Fibroblast of the conjunctiva (primary cell): ENCODE measurements at places on chromosomes 16 and 17.

DNA sequence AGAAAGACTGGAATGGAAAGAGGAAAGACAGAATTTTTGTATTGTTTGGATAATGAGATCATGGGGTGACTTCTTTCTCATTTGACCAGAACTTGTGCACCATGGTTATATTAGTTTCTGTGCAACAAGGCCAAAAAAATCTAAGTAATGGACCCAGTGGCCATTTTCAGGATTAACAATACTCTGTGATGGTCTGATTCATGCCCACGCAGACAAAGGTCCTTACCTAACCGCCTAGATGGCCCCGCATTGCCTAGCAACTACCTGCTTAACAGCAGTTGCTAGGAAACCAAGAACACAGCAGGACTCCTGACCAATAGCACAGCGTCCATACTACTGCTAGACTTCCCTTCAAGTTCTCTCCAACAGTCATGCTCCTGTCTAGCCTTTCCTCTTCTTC is 22.4 kb downstream of the MIS12 start:
- DNase-seq: no peak

DNA sequence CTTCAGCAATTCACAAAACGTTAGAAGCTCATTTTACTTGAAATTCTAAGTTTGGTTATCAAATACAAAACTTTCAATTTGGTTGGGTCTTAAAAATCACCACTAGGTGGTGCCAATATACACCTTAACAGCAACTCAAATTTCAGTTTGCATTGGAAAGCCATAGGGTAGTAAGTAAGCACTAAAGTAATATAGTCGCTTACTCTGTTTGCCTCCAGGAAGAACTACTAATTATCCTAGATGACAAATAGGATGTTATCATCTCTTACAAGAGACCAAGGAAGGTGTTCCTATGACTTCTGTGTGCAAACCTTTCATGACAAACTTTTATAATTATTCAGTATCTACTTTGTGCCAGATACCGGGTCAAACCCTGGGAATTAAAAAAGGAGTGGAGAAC is 93.3 kb downstream of the MYO1D start:
- DNase-seq: peak; percentile 49

DNA sequence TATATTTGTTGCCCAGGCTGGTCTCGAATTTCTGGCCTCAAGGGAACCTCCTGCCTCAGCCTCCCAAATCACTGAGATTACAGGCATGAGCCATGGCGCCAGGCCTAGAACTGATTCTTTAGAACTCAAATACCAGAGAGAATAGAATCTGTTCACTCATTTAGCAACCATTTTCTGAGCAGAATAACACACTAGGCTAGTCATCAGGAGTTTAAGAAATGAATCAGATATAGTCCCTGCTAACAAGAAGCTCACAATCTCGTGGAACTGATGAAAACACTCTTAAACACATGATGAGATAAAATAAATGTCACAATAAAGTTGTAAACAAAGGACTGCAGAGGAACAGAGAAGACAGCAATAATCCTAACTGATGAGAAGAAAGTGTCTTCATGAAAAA is 55.8 kb upstream of the ADCY9 start:
- no peak for DNase-seq

GRCh38 chr16:62335356-62335755 is 299.1 kb upstream of the CDH8 start:
- no peak for DNase-seq

DNA sequence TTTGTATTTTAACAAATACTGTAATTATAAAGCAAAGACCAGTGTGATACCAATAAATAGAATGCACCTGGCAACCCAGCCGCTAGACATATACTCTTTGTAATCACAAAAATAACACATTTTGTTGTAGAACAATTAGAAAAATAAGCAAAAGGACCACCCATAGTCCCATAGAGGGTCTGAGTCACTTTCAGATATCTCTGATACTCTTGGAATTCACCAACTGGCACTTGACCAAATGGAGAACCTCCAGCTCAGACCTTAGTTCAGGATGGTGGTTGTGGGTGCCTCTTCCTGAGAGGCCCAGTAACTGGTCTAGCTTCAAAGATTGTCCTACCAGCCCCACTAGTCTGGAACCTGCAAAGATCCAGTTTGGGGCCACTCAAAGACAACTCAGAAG is 789 bp upstream of the TERF2 start:
- DNase-seq: no peak

DNA sequence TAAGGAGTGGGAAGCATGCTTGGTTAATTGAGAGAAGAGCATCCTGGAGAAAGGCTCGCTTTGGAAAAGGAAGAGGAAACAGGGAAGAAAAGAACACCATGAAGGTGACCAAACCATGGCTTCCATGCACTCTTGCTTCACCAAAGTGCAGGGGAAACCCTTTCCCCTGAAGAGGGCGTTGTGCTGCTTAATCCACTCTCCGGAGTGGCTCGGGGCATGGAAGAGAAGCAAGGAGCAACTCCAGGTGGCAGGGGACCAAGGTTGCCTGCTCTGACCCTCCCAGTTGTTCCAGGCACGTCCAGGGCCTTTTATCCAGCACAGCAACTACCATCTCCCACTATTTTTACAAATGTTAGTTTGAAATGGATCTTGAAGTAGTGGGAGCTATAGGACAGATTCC is 108.1 kb downstream of the STX8 start:
- no peak for DNase-seq

DNA sequence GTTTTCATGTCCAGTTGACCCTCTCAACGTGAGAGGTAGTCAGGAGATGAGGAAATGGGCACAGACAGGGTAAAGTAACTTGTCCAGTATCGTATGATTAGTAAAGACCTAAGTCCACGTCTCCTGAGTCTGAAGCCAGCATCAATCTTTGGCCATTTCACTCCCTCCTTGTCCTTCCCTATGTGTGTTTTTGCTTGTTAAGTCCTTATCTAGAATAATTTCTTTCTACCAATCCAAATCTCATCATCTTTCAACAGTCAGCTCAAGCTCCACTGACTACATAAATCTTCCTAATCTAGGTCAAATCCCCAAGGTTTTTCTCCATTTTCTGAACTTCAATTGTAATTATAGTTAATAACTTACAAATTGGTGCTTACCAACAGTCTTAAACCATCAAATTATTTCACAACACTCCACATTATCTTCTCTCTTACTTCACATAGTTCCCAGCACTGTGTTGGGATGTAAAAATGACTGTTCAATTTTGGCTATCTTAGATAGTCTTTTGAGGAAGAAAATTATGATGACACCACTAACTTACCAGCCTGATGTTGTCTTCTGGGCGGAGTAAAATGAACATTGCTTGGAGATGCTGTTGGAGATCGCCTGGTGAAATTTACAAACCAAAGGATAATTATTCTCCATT is 72.3 kb upstream of the CORO6 start:
- DNase-seq: no peak

DNA sequence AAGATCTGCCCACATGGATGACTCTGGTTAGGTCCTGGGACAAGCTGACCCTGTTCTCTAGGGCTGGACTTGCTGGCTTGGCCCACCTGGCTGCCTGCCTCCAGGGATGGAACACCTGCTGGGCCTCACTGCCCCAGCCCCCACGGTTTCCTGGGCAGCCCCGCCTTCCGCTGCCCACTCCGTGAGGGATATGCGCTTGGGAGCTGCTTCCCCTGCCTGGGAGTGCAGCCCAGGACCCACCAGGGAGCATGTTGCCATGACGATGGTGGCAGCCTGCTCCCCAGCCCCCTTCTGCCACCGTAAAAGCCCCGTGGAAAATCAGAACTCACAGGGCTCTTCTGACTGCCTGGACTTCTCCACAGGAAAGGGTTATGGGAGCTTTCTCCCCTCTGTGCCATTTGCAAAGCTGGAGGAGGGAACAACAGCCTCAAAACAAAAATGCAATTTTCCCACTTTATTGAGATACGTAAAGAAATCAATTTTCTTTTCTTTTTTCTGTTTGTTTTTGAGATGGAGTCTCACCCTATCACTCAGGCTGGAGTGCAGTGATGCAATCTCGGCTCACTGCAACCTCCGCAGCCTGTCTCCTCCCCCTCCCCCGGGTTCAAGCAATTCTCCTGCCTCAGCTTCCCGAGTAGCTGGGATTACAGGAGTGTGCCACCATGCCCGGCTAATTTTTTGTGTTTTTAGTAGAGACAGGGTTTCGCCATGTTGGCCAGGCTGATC is 18.0 kb upstream of the GAS7 start:
- DNase-seq: no peak

GRCh38 chr16:72752004-72752695 is 295.8 kb downstream of the ZFHX3 start:
- no peak for DNase-seq

DNA sequence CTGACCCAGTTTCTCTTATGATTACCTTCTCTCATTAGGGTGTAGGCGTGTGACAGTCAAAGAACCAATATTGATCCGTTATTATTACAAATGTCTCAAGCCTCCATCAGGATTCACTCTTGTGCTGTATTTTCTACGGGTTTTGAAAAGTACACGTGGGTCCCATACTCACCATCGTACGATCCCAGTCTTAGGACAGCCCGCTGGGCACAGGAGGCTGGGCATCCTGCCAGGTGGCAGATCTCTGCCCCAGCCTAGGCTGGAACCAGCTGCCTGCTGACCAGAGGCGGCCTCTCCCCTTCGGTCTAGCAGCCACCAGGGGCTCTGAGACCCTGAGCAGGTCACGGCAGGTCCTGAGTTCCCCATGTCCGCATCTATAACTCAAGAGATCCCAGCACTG is 2.0 kb upstream of the METRNL start:
- DNase-seq: no peak

DNA sequence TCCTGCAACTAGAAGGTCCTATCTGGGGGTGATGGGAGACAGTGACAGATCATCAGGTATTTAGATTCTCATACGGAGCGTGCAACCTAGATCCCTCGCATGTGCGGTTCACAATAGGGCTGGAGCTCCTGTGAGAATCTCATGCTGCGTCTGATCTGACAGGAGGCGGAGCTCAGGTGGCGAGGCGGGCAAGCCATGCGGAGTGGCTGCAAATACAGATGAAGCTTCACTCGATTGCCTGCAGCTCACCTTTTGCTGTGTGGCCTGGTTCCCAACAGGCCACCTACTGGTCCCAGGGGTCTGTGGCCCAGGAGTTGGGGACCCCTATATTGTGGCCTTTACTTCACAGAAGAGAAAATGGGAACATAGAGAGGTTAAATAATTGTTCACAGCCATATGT is 200.4 kb downstream of the IRF8 start:
- DNase-seq: no peak

- no peak for DNase-seq
Observed at GRCh38 chr16:76293980-76294379, 16.8 kb downstream of the CNTNAP4 start.

DNA sequence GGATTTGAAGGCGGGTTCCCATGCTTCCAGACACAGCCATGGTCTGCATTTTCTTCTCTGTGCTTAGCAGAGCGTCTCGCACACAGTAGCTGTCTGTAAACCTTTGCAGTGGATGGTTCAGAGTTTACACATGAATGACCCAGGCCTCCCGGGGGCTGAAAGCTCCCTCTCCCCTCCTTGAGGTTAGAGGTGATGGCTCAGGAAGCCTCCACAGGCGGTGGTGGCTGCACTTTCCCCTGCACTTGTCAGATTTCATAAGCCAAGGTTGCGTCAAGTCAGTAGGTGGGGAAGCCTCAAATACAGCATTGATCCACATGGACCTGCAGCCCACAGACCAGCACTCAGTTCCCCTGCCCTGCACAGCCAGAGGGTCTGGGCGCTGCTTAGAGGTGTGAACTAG is 211.9 kb downstream of the KATNIP start:
- DNase-seq: no peak

- no peak for DNase-seq
Observed at GRCh38 chr17:56808503-56808902, 25.2 kb downstream of the C17orf67 start.

DNA sequence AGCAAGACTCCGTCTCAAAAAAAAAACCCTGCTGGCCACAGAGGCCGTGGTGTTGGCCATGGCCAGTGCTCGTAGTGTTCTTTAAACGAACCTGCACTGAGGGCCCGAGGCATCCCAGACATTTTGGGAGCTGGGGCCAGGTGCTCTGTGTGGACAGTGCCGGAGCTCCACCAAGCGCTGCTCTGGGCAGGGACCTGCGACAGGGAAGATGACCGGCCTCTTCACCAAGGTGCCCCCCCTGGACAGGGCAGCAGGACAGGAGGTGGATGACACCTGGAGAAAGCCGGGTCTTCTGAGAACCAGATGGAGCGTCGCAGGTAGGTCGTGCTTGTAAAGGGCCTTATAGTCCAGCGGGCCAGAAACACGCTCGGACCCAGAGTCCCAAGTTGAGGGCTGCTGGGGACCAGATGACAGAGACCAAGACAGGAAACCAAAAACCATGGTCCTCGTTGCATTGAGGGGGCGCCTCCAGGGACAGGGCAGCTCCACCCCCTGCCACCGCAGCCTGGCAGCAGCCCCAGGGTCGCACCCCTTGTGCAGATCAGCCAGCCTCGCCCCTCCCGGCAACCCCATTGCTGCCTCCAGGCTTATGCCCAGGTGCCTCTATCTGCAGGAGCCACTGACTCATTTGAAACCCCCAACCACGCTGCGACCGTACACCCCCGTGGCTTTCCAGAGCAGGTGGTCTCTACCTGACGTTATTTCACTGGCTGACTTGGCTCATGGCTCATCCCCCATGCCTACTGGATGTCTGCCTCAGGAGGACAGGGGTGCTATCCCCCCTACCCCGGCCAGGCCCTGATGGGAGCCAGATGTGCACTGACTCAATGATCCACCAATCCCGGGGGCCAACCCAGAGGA is 4.2 kb upstream of the NTN3 start:
- no peak for DNase-seq

GRCh38 chr17:40097931-40098845 is 2.2 kb downstream of the NR1D1 start:
- DNase-seq: no peak

DNA sequence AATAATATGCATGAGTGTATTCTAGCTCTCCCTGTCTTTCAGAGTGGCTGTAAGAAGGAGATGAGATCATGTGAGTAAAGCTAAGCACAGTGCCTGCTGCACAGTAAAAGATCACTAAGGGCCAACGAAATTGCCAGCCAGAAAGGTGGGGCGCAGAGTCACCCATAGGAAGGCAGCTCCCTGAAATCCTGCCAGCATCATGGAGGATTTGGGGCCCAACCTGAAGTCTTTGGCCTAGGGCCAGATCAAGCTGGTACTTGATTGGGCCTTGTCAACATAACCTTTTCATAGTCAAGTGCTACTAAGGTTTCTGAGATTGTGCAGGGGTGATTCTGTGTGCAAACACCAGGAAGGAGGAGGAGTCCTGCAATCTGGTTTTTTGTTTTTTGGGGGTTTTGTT is 16.5 kb downstream of the SCNN1B start:
- no peak for DNase-seq

GRCh38 chr17:35087731-35088355 is 24.3 kb upstream of the RFFL start:
- no peak for DNase-seq
